ENCODE measurements at places on chromosomes 16 and 17. TPM values are rescaled to one million over a fixed set of nuclear protein-coding genes. Genes with fewer than 3 reads are reported as not detected.

DNA sequence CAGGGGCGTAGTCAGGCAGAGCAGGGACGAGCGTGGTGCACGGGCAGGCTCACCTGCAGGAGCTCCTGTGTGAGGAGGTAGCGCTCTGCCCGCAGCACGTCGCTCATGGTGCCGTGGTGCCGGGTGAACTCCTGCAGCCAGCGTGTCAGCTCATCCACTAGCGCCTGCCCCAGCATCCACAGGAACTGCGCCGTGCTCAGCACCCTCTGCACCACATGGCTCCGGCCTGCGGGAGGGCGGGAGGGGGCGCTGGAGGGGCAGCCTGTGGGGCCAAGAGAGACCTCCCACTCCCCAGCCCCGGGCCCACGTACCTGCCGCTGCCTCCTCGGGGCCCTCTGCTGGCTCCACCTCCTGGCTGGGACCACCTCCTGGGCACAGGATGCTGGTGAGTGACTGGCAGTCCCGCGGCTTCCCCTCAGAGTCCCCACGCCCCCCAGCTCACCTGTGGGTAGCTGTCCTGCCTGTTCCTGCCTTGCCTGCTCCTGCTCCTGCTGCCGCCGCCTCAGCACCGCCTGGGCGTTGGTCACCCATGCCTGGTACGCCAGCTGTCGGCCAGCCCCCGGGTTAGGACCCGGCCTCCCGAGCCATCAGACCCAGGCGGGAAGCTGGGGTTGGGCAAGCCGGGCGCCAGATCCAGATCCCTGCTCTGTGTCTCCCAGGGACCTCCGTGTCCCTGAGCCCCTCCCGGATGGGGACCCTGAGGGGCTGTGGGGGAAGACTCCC is 16.6 kb downstream of the CTU2 start:
- no peak for DNase-seq

Gene RGS11
- 2.7 TPM for total RNA-seq

Gene TSEN54
- 48.6 TPM for total RNA-seq

DNA sequence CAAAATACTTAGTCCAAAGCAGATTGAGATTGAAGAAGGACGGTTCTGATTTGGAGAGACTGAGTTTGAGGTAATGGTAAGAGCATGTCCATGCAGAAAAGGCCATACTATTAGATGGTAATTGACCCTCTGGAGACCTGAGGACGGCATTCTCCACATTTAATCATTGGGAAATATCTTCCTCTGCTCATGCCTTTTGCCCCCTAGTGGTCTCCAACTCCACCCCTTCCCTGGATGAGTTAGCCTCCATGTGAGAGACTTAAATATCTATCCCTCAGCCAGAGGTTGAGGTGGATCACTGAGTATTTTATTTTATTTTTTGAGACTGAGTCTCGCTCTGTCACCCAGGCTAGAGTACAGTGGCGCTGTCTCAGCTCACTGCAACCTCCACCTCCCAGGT is 10.4 kb upstream of the OR3A1 start:
- no peak for DNase-seq

GRCh38 chr17:42428141-42428944 is 5.3 kb upstream of the CAVIN1 start:
- no peak for DNase-seq

DNA sequence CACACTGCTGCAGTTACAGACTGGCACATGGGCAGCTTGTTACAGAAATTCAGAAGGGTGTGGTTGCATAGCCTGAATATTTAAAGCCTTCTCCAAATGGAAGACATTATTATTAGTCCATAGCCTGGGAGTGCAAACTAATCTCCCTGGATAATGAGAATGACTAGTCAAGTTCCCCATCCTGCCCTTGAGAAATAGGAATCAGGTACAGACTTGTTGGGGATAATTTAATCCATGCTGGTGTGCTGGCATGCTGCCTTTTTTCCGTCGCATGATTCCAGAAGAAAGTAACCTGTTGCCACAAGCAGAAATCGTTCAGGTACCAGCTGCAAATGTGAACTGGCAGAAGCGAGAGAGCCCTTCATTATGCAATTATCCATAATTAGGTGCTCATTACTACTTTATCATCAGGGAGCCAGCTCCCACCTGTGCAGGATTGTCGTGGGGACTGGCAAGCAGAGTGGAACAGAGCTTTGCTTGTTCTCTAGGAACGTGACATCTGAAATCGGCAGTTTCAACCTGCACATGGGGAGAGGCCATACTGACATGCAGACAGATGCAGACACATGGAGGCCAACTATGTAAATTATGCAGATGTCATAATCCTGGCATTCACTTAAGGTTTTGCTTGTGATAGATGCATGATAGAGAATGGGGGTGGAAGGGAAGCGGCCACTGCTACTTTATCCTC is 419.4 kb downstream of the PMP22 start:
- DNase-seq, result no peak

DNA sequence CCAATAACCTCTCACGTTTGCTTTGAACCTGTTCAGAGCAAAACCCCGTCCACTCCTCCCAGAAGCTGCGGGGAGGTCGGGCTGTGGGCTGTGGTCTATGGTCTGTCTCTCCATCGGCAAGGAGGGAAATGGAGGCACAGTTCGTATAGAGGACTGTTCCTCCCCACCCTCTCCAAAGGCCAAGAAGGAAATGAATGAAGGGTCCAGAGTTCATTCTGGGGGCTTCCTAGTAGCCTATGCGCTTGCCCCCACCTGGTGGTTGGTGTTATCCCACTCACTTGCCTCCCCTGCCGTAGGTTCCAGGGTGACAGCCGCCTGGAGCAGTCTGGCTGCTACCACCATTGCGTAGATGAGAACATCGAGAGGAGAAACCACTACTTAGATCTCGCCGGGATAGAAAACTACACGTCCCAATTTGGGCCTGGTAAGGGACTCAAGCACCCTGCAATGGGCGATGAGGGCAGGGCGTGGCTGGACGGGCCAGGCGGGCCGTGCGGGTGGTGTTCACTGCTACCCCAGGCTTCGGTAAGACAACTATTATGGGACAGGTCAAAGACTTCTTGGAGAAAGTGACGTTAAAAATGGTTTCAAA is 49.0 kb downstream of the SNX20 start:
- no peak for DNase-seq

All from lower leg skin (tissue), 4 donors.